Cortex of kidney (tissue), 1 donor: ENCODE measurements at places on chromosomes 2 and 18.

DNA sequence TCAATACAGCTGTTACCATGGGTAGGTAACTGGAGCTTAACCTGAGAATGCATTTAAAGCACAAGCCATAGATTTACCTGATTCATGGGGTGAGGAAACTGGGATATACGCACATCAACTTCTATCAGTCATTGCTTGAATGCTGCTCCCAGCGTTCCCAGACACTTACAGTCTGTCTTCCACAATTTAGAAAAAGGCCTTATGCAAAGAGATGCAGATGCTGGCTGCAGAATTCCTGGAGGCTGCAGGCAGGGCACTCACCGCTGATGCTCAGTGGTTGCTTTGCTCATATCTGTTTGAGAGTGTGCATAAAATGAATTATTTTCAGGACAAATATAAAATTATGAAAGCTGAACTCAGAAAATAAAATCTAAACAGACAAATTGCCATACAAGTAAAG lies 950.7 kb upstream of the PIK3C3 start:
- DNase-seq = no peak

GRCh38 chr2:126787289-126787688 lies 111.4 kb upstream of the TEX51 start:
- DNase-seq = no peak

GRCh38 chr18:61797696-61798590 lies 94.9 kb downstream of the RNF152 start:
- no peak for DNase-seq

- no peak for DNase-seq
These were observed 98.0 kb downstream of the AAK1 start for GRCh38 chr2:69545477-69545932.
